ENCODE measurements at places on chromosomes 2 and 18. TPM values are rescaled to one million over a fixed set of nuclear protein-coding genes. Genes with fewer than 3 reads are reported as not detected.

Gene DYNAP
- total RNA-seq = not detected

Gene SP140L
- total RNA-seq = 4.9 TPM

Gene INO80B
- 11.4 TPM for total RNA-seq

Gene ATP6V1B1
- total RNA-seq = 0.76 TPM
